ENCODE measurements at places on chromosomes 3 and 15.
A peak's percentile ranks its signal among the peaks of the same experiment; 100 is the strongest.

GRCh38 chr15:22930782-22931484 is 49.2 kb downstream of the CYFIP1 start:
- no peak for DNase-seq

DNA sequence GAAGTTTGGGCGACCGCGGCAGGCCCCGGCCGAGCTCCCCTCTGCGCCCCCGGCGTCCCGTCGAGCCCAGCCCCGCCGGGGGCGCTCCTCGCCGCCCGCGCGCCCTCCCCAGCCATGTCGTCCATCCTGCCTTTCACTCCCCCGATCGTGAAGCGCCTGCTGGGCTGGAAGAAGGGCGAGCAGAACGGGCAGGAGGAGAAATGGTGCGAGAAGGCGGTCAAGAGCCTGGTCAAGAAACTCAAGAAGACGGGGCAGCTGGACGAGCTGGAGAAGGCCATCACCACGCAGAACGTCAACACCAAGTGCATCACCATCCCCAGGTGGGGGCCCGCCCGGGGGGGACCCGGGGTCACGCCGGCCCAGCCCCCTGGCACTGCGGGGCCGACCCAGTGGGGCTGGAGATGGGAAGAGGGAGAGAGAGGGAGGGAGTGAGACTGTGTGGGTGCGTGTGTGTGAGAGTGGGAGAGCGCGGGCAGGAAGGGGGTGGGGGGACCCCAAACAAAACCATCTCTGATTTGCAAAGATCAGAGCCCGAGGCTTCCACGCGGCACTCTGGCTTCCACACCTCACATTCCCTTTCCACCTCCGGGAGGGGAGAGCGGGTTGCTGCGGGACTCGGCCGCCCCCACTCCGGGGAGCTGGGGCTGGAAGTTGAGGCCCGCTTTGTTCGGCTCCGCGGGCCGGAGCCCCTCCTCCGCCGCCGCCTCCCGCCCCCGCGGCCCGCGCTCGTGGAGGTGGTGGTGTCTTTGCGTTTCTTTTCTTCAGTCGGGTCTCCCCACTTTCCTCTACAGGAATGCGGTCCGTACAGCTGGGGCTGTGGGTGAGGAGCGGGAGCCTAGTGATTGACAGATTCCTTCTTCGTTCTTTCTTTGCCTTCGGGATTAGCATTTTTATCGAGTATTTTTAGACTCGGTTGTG is 898 bp downstream of the SMAD3 start:
- DNase-seq, result no peak

DNA sequence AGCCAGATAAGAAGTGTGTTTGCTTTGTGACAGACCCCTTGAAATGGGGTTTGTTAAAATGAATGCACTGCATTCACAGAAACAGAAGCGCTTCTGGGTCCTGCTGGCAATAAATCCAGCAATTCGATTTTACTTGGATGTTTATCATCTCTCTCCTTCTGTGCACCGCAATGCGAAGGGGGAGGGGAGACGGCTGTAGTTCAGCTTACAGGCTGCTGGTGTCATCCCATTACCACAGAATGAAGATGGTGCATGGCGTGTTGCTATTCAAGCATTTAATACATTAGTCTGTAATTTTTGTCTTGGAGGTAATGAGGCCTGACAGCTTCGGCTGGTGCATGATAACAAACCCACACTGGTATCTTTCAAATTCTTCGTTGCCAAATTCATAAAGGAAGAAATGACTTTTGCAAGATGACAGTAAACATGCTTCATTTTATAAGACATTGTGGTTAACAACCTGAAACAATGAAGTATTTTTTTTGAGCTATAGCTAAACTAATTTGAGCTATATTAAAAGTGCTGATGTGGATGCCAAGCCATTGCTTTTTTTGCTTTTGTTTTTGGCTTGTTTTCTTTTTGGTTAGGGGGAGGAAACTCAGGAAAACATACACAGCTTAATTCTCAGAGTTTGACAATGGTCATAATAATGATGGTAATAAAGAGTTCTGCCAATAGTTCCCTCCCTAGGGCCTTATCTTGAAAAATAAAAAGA is 418.3 kb downstream of the OTOL1 start:
- peak; percentile 93 for DNase-seq

DNA sequence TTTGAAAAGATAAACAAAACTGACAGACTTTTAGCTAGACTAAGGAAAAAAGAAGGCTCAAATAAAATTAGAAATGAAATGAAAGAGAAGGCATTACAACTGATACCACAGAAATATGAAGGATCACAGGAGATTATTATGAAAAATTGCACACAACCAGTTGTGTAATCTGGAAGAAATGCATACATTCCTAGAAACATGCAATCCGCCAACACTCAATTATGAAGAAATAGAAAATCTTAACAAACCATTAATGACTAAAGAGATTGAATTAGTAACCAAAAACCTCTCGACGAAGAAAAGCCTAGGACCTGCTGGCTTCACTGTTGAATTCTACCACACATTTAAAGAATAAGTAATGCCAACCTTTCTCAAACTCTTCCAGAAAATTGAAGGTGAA is 149.5 kb downstream of the SV2B start:
- DNase-seq, result no peak

DNA sequence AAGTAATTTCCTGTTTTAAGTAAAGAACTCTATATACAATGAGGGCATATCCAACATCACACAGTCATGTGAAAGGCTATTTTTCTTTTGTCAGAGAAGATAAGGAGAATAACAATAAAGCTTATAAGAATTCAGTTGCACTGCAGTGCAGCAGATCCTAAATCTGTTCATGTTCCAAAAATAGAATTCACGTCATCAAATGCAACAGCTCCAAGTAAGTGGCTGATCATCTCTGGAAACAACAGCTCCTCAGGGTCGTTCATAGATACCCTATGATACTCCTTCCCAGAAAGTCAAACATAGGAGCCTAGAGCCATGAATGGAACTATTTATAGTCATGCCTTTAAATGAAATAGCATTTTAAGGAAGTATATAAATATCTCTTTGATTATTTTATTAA is 100.2 kb downstream of the FMN1 start:
- peak; percentile 11 for DNase-seq

- no peak for DNase-seq
Observed at GRCh38 chr3:194637066-194637465, 3.8 kb upstream of the TMEM44 start.

- no peak for DNase-seq
Observed at GRCh38 chr3:76470285-76470684, 569.6 kb upstream of the ROBO2 start.

- no peak for DNase-seq
Observed at GRCh38 chr15:72034859-72035650, 82.9 kb downstream of the MYO9A start.

All from Ammon's horn (tissue), 1 donor.